ENCODE measurements at places on chromosomes 6 and 20.

- DNase-seq, result peak; percentile 83
Observed at GRCh38 chr6:150016324-150017185, 8.8 kb downstream of the RAET1L start.

DNA sequence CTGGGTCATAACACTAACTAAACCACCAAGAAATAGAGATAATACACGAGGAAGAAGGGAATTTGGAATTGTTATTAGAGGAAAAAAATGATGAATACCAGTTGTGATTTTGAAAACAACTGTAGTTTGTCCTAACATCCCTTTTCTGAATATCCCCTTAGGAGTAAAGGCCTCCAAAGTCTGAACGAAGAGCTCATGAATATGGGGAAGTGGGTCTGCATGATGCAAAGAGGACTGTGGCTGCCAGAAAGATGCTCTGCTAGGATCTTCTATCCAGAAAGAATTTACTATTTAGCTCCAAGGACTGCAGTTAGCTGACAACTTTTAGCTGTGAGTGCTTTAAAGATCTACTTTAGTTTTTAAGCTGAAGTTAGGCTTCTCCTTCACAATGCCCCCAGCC, 308.8 kb upstream of the HS3ST5 start:
- DNase-seq, result no peak

GRCh38 chr6:105897131-105897530, 189.0 kb upstream of the PRDM1 start:
- DNase-seq, result no peak

DNA sequence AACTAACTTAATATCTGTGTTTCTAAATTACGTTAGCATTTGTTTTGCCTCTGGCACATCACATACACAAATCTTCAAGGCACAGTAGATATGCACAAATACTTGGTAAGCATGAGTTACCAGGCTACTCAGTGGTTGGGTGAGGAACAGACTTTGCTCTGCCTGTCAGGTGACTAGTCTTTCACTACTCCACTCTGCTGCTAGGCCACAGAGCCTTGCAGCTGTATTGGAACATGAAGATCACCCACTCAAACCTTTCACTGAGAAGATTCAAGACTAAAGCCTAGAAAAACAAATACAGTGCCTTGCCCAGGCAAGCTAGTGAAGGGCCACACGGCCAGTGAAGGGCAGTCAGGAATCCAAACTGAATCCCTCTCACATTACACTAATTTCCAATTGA, 47.0 kb downstream of the DTNBP1 start:
- DNase-seq, result no peak

- DNase-seq, result no peak
Observed at GRCh38 chr6:62516291-62517141, 230.5 kb upstream of the KHDRBS2 start.

DNA sequence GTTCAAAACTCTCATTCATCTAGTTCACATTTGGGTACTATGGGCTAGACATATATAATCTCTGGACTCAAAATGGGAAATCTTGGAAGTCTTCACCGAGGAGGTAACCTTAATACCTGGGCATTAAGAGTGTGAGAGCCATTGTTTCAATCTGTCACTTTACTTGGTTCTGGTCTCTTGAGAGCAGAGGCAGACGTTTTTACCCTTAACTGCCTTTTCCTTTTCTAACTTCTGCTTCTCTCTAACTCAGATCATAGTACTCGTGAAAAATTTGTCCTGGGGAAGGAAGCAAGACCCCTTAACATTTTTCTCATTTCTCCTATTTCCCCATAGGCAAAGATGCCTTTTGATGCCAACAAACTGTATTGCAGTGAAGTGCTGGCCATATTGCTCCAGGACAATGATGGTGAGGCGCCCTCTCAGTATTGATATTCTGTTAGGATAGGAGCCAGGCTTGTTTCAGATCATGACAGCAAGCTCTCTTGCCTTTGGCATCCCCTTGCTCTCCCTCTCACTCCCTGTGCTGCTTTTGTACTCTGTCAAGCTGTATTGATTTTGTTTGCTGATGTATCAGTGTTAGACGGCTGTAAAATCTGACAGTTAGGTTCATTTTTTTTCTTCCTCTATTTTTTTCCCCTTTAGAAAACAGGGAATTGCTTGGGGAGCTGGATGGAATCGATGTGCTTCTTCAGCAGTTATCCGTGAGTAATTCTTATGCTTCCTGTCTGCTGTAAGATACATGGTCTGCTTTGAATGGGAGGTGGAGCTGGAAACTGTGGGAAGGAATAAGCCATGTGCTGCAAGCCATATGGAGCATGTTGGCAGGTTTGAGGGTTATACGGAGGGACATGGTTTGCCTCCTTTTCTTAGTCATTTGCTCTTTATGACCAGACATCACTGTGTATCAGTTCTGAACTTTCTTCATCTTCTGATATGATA, 83.5 kb downstream of the CTNNBL1 start:
- no peak for DNase-seq

DNA sequence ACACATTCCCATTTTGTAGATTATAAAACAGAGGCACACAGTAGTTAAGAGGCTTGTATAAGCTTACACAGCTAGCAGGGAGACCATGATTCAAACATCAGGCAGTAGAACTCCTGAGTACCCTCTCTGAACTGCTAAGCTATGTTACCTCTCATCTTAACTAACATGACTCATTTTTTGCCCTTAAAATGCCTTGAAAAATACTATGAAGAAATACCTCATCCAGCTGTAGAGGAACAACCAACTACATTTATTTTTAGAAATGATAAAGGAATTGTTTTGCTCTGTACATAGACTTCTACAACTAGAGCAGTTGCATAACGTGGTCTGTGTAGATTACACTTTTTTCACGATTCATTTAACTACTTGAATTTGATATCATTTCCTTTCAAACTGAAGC, 102.1 kb downstream of the FLRT3 start:
- no peak for DNase-seq

- DNase-seq, result no peak
Observed at GRCh38 chr20:48212806-48213509, 427.7 kb upstream of the SULF2 start.

- no peak for DNase-seq
Observed at GRCh38 chr6:150999107-150999506, 133.6 kb downstream of the MTHFD1L start.

- DNase-seq, result peak; percentile 10
Observed at GRCh38 chr6:139939189-139939979, 564.9 kb upstream of the CITED2 start.

DNA sequence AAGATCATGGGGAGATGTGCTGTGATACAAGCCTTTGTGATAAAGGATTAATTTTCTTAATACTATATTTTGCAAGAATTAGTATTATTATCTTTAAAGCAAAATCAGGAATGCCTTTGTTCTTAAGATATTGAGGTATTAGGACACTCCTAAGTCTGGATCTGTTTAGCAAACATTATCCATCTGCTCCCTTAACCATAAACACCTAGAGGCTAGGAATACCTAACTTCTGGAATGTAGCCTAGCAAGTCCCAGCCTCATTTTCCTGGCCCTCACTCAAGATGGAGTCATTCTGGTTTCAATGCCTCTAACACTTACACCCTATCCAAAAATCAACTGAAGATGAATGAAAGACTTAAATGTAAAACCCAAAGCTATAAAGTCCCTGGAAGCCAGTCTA, 106.3 kb upstream of the GJE1 start:
- DNase-seq, result no peak

Data from NCI-H1105 (cell line).